ENCODE measurements at places on chromosomes 1 and 21. TPM values are rescaled to one million over a fixed set of nuclear protein-coding genes. Genes with fewer than 3 reads are reported as not detected.

Gene TMEM269
- 0.20 TPM for total RNA-seq

GRCh38 chr1:111821121-111821745, 65.5 kb downstream of the DDX20 start:
- no peak overlapping the region for H3K4me3 ChIP-seq
- H3K36me3 ChIP-seq, result no peaks in the 10 kb centered on the region
- H3K27me3 ChIP-seq, result peaks cover 8% of the 10 kb centered on the region
- no peak overlapping the region for H3K27ac ChIP-seq
- no peak for DNase-seq

- no peak overlapping the region for H3K4me3 ChIP-seq
- no peak for DNase-seq
- H3K4me1 ChIP-seq, result no peaks in the 10 kb centered on the region
- no peak overlapping the region for H3K27ac ChIP-seq
- peaks cover 1% of the 10 kb centered on the region for H3K36me3 ChIP-seq
- peaks cover 2% of the 10 kb centered on the region for H3K27me3 ChIP-seq
These were observed 57.7 kb upstream of the LRRC7 start for GRCh38 chr1:69510026-69510425.

DNA sequence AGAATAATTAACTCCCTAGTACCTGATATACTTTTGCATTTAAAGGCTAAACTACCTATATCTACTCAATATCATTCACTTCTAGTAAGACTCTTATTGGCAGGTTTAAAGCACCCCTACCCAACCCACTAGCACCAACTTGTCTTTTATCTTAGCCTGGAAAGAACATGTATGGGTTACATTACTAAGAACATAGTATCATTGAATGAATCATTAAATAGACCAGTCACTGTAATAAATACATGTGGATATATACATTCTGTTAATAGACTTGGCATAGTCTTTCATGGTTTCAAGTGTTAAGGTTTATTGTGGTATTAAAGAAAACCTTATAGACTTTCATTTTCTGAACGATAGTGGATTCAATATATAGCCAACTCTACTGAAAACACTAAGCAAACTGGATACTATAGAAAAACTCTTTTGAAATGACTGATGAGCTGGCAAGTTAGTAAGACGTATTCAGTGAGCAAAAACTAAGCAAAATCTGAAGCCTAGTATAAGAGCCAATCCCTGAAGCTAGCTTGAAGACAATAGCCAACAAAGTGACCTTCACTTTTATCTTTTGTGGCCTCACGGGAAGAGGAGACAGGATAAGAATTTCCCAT, 10.3 kb downstream of the HIVEP3 start:
- H3K27me3 ChIP-seq, result no peaks in the 10 kb centered on the region
- no peak for DNase-seq
- no peak overlapping the region for H3K4me3 ChIP-seq
- H3K27ac ChIP-seq, result no peak overlapping the region
- H3K4me1 ChIP-seq, result no peaks in the 10 kb centered on the region

- H3K36me3 ChIP-seq, result no peaks in the 10 kb centered on the region
- no peak overlapping the region for H3K4me3 ChIP-seq
- no peak for DNase-seq
- no peaks in the 10 kb centered on the region for H3K4me1 ChIP-seq
These were observed 182.0 kb upstream of the C21orf91 start for GRCh38 chr21:18000981-18001686.
